ENCODE measurements at places on chromosomes 4 and X.

DNA sequence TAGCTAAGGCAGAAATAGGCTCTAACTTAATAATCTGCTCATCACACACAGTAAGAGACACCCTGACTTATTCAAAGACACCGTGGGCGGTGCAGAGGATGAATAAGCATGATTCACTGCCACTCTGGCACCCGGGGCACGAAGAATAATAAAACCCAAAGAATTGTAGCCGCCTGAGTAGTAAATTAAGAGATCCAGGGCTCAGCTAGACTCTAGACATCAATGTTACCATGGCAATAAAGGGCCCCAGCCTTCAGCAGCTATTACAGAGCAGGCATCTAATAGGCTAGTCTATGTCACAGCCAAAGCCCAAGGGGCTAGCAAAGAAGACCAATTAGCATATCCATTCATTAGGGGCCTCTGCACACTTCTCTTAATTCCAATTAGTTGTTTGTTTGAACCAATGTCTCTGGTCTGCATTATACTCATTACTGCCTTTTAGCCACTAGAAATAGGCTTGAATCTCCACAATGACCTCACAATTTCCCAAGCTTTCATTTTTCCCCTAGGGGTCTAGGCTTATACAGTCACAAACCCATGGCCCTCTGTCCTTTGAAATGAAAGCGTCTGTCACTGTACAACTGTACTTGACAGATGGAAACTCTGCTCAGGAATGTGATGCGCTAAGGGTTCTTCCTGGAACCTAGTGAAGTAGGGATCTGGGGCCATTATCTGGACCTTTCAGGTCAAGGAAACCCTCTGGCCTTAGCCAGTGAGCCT, 3.0 kb upstream of the ATP1B4 start:
- DNase-seq: no peak

DNA sequence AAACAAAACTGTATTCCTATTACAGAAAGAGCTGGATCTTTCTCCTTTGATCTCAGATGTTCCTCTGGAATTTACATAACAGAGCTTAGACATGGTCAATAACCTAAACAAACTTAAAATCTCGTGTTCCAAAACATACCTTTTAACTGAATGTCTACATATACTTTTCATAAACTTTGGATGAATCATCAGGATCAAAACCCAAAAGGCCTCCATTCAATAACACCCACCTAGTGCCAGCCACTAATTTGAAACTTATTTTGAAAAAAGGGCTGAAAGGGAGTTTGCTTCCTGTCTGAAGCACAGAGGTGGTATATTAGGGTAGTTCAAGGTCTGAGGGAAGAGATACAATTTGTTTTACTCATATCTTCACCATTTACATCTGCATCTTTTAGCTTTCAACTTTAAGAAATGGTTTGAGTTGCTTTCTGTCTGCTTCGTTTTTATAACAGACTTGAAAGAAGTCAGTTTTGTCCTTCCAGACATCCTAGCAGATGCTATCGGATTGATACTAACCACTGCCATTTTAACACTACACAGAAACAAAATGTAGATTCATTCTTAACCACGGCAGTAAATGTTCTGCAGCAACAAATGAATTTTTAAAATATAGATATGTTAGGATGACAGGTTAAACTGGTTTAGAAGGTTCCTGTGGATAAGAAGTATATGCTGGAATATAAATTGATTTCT, 242.8 kb upstream of the DKK2 start:
- no peak for DNase-seq

DNA sequence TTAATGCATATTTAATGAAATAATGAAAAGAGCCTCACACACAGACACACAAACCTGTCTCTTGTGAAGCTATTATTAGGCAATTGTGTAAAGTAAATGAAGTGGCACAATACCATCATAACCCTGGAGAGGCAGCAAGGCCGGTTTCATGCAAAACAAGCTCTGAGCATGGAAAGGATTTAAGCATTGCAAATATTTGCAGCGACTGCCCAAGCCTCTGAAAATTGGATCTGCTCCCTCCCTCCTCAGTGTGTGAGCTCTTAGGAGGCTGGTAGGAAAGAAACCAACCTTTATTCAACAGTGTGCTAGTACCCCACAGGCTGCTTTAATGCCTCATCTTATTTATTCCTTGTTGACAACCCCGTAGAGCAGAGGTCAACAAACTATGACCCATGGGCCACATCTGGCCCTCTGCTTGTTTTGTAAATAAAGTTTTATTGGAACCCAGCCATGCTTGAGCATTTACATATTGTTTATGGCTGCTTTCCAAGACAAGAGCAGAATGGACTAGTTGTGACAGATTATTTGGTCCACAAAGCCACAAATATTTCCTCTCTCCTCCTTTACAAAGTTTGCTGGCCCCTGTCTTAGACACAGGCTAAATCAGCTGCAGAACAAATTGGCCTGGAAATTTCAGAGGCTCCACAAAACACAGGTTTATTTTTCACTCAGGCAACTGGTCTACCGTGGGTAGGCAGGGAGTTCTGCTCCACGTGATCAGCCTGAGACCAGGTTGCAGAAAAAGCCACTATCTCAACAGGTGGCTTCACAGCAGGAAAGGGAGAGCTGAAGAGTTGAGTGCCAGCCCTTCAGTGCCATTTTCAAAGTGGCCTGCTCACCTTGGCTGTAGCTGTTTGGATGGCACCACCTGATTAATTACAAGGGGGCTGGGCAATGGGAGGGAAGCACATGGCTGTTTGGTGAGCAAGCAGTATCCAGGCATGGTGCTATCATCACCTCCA, 16.8 kb downstream of the RS1 start:
- DNase-seq: no peak

DNA sequence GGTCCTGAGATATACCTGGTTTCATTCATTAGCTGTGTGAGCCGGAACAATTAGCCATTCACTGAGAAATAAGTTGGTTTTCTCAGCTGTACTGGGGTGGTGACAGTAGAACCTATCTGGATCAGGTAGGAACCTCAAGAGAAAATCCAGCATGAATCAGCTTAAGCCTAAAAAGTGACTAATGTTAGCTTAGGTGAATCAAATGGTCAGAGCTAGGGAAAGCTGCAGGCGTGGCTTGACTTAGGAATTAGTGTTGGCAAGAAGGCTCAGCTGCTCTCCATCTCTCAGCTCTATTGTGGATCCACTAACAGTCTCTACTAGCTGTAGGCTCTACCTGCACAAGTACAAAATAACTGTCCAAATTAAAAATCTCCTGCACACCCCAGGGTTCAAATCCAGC, 1025.5 kb downstream of the RAB28 start:
- DNase-seq: no peak

DNA sequence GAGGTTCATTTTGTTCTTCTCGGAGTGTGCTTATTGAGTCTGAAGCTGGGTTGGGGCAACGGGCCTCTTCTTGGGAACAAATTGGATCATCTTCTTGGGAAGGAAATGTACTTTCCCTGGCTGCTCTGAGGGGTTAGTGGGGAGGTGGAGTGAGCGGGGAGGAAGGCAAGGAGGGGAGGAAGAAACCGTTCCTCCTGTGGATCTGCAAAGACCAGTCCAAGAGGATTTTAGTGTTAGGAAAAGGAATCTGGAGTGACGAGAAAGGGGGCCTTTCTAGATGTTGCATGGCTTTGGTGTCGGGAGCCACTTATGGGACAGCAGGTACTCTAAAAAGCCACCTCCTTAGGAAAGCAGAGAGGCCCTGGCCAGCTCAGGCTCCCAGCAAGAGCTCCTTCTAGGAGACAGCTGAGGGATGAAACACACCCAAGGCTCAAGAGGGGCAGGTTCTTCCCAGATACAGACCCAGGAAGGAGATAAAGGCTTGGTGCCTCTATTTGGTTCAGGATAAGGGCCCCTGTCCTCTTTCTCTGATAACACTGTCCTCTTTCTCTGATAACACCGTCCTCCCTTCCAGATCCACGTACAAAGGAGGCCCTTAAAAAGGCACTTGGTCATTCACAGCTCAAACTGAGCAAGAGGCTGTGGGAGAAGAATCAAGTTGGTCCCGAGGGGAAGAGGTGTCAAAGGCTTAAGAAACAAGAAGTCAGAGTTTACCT, 451 bp downstream of the SOD3 start:
- no peak for DNase-seq

DNA sequence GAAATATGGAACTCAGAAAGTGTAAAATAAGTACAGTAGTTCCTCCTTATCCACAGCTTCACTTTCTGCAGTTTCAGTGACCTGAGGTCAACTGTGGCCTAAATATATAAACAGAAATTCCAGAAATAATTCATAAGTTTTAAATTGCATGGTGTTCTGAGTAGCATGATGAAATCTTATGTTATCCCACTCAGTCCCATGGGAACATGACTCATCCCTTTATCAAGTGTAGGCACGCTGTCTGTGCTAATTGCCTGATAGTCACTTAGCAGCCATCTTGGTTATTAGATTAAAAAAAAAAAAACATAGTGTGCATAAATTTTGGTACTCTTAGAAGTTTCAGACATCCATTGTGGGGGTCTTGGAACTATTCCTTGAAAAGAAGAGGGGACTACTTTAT, 983.4 kb upstream of the ADGRL3 start:
- no peak for DNase-seq

GRCh38 chrX:38699121-38699520, 102.1 kb upstream of the MID1IP1 start:
- no peak for DNase-seq

DNA sequence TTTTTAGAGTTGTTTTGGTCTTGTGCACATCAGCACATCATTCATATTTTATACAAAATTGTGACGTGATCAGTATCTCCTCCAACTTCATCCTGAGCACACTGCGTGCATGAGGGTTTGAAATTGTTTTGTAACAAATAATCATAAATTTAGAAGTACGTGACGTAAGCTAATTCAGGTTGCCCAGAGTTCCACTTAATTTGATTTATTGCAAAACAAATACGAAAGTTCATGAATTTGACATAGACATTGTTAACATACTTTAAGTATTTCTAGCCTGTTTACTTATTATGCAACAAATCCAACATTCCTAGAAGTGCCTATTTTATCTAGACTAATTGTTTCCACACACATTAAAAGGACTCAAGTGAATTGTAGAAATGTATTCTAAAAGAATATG, 48.3 kb downstream of the MAP7D3 start:
- DNase-seq: no peak

DNA sequence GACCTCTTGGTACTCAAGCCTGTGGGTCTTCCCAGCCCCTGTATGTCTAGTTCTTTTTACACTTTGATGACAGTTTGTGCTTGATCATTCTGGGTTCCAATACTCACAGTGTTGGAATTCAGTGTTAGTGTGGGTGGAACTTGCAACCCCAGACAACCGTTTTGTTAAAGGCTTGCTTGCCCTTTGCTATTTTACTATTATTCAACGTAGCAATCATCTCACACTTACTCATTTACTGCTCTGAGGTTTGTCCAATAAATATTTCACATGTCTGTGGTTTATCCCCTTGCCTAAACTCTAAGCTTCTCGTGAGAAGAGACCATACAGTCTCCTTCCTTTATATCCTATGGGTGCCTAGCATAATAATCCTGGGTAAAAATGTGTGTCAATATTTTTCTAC, 15.3 kb downstream of the CCNG2 start:
- DNase-seq: peak; percentile 77

GRCh38 chrX:47242321-47242720, 9.5 kb downstream of the USP11 start:
- no peak for DNase-seq

DNA sequence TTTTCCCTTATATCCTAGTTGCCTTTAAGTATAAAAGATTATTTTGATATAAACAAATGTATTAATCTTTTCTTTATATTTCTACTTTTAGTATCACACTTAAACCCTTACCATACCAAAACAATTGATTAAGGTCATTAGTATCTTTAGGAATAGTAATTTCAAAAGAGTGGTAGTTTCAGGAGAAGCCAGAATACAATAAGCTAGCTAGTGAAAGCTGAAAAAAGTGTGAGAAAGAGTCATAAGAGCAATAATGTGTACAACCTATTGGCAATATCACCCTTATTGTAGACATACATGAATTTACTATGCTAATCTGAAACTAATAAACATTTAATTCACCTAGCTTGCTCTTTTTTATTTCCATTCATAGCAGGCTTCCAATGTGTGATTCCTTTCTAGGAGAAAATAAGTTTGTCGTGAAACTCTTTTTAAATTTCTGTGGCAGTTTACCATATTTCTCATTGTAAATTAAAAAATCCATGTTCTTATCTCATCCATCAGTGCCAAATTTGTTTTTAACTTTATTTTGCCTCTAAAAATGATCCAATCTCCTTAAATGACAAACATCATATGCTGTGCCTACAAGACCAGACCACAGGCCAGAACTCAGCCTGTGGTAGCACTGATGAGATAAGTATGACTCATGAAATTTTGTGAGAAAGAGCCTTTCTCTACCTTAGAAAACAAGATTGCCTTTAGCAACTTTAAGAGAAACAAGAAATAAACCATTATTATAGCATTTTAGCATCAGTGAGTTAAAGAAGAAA, 8.1 kb downstream of the NEK1 start:
- DNase-seq: no peak

GRCh38 chr4:95422436-95422835, 126.3 kb downstream of the UNC5C start:
- no peak for DNase-seq

DNA sequence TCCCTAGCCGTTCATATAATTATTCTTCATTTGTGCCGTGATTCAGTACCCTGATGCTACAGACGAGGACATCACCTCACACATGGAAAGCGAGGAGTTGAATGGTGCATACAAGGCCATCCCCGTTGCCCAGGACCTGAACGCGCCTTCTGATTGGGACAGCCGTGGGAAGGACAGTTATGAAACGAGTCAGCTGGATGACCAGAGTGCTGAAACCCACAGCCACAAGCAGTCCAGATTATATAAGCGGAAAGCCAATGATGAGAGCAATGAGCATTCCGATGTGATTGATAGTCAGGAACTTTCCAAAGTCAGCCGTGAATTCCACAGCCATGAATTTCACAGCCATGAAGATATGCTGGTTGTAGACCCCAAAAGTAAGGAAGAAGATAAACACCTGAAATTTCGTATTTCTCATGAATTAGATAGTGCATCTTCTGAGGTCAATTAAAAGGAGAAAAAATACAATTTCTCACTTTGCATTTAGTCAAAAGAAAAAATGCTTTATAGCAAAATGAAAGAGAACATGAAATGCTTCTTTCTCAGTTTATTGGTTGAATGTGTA, 7.0 kb downstream of the SPP1 start:
- no peak for DNase-seq

DNA sequence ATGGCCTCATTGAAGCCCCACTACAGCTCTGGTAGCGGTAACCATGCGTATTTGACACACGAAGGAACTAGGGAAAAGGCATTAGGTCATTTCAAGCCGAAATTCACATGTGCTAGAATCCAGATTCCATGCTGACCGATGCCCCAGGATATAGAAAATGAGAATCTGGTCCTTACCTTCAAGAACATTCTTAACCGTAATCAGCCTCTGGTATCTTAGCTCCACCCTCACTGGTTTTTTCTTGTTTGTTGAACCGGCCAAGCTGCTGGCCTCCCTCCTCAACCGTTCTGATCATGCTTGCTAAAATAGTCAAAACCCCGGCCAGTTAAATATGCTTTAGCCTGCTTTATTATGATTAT, 876 bp downstream of the HPRT1 start:
- no peak for DNase-seq

All from LoVo (cell line).